ENCODE measurements at places on chromosomes 3 and 15. TPM values are rescaled to one million over a fixed set of nuclear protein-coding genes. Genes with fewer than 3 reads are reported as not detected.

VILL gene
- total RNA-seq = 4.9 TPM

SLC22A14 gene
- total RNA-seq = not detected

TGM4 gene
- not detected for total RNA-seq

SRGAP3 gene
- not detected for total RNA-seq

TGFBR2 gene
- 310 TPM for total RNA-seq

SLC24A5 gene
- total RNA-seq = under 0.01 TPM

PDCD7 gene
- 18.2 TPM for total RNA-seq

CELSR3 gene
- 0.15 TPM for total RNA-seq

Data from epithelial cell of umbilical artery (primary cell).